PC-3 (cell line): ENCODE measurements at places on chromosomes 4 and X. TPM values are rescaled to one million over a fixed set of nuclear protein-coding genes. Genes with fewer than 3 reads are reported as not detected.

The GLRB gene
- total RNA-seq = 2.8 and 4.1 TPM in 2 replicates

The TLR3 gene
- 0.33 TPM in 1 of 2 replicates, not detected in the other for total RNA-seq

The TGIF2LX gene
- total RNA-seq = not detected in 2 replicates

The MAGEA3 gene
- total RNA-seq = 2.5 and 3.0 TPM in 2 replicates

The SGMS2 gene
- total RNA-seq = 58.7 and 64.5 TPM in 2 replicates

GRCh38 chr4:118390121-118390520 is 37.3 kb upstream of the PRSS12 start:
- no peak for DNase-seq

- DNase-seq = peak; percentile 49
These were observed 3.3 kb upstream of the PDGFRA start for GRCh38 chr4:54225598-54226403.

DNA sequence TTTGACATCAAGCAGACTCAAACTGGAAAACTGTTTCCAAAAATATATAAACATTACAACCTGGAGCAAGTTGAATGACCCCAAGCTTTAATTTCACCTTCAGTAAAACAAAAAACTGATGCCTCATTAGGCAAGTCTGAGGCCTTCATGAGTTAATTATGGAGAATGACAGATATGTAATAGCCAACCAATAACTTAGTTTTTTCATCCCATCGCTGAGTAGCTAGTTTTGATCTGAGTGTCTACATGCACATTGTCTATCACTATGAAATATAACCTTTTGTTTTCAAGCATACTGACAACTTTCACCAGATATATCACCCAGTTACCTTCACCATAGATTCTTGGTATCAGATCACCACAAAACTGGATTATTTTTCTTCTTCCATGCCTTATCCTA is 16.4 kb downstream of the PRKG2 start:
- DNase-seq = no peak

GRCh38 chrX:13248867-13249486 is 70.9 kb downstream of the ATXN3L start:
- no peak for DNase-seq
